ENCODE measurements at places on chromosomes 4 and X.

- no peak for DNase-seq
These were observed 59.4 kb upstream of the TLL1 start for GRCh38 chr4:165813606-165814005.

GRCh38 chr4:33886356-33886755 is 2358.0 kb downstream of the ARAP2 start:
- no peak for DNase-seq

GRCh38 chr4:100348473-100348872 is 158.2 kb upstream of the DDIT4L start:
- DNase-seq, result peak; percentile 3

GRCh38 chrX:14594521-14594920 is 65.2 kb downstream of the GLRA2 start:
- no peak for DNase-seq

GRCh38 chr4:18435781-18436180 is 414.2 kb upstream of the LCORL start:
- no peak for DNase-seq

GRCh38 chrX:38717871-38718270 is 83.4 kb upstream of the MID1IP1 start:
- peak; percentile 58 for DNase-seq

- no peak for DNase-seq
These were observed 5.0 kb downstream of the OPRPN start for GRCh38 chr4:70402762-70403161.

Measured in hematopoietic multipotent progenitor cell treated with erythropoietin and hydrocortisone succinate and interleukin-3 and kit ligand, for 8 days (in vitro differentiated cells).